CD4-positive, alpha-beta memory T cell (primary cell): ENCODE measurements at places on chromosomes 7 and 10. TPM values are rescaled to one million over a fixed set of nuclear protein-coding genes. Genes with fewer than 3 reads are reported as not detected.

CPN1 gene
- not detected for polyA plus RNA-seq

CYP2C19 gene
- not detected for polyA plus RNA-seq

- no peak for DNase-seq
These were observed 152.9 kb downstream of the DYNC1I1 start for GRCh38 chr7:95925236-95925635.

DNA sequence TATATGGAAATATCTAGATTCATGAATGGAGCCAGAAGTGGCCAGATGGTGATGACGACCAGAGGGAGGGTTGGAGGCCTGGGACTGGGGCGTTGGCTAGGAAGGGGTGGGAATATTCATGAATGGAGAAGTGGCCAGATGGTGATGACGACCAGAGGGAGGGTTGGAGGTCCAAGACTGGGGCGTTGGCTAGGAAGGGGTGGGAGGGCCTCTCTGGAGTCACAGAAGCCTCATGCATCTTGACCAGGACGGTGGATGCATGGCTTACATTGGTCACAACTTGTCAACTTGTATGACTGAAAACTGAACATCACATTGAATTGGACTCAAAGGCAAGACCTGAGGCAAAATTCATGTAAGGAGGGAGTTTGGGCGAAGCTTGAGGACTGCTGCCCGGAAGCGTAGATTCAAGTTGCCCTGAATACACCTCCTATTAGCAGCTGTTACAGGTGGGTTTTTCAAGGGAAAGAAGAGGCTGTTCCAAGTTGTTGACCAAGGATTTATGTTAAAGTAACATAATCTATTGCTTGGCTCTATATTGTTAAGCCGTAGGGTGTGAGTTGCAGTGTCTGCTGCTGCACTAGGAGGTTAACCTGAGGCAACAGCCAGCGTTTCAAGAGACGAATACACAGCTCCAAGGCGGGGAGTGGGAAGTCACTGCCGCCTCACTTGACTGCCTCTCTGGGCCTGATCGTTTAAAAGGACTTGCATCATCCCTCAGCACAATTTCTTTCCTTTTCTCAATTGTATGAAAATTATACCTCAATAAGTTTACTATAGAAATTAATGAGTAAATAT is 55.1 kb upstream of the FAM20C start:
- no peak for DNase-seq

GRCh38 chr7:47737601-47738000 is 155.7 kb upstream of the TNS3 start:
- no peak for DNase-seq

- no peak for DNase-seq
These were observed 187.0 kb upstream of the SLC26A5 start for GRCh38 chr7:103632972-103633371.

DNA sequence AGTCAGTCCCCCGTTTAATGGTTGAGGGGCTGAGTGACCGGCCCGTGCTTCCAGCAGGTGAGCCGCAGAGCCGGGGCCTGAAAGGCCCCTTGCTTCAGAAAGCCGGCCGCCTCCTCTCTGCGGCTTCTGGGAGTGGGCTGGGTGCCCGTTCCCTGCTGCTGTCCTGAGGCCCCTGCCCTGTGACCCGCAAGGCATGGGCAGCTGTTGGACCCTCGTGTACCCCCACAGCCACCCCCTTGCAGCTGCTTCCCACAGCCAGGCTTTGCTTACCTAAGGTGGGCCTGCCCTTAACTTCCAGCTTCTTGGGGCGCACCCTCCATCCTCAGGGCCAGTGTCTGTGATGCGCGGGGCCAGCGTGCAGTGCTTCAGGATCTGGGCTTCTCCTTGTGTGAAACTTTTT is 26.6 kb downstream of the PFKFB3 start:
- no peak for DNase-seq

DNA sequence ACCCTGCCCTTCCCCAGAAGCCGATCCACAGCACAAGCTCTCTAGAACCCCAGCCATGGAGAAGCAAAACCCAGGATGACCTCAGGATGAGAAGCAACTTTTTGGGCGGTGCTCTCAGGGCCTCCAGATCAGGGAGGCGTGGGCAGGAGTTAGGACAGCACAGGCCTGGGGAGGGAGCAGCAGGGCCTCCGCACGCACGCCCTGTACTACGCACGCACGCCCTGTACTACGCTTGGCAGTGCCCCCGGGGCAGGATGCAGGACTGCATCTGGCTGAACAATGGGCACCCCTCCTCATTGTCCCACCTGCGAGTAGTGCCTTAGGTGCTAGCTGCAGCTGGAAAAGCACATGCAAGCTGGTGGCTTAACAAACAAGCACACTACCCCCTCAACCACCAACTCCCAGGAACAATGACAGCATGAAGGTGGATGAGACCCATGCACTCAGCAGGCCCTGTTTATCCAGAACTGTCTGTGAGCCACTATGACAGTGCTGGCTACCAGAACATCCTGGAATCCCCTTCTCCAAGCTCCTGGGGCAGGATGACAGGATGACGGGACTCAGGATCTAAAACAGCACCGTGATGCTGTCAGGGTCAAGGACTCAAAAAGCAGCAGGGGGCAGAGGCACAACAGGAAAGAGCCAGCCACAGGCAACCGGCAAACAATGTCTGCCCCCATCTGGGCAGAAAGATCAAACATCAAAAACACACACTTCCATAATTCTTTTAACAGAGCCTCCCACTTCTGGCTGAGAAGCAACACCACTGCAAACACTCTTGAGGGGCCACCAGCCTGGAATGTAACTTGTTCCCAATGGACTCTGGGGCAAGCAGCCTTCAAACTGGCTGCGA is 11.8 kb downstream of the PODXL start:
- no peak for DNase-seq
